ENCODE measurements at places on chromosomes 16 and 17. TPM values are rescaled to one million over a fixed set of nuclear protein-coding genes. Genes with fewer than 3 reads are reported as not detected.
A peak's percentile ranks its signal among the peaks of the same experiment; 100 is the strongest.

Gene CDK12
- 41.1 TPM for total RNA-seq

Gene TBC1D3
- not detected for total RNA-seq

Gene ADAM11
- total RNA-seq: 57.6 TPM

Gene CLDN6
- total RNA-seq: not detected

Gene SLC13A5
- total RNA-seq: not detected

Gene EFCAB13
- total RNA-seq: 27.0 TPM

Gene TSPAN10
- total RNA-seq: not detected

Gene ACSM2B
- 1.8 TPM for total RNA-seq

Gene HBA2
- total RNA-seq: 18.5 TPM

Gene KRTAP1-1
- total RNA-seq: not detected

Gene SMIM5
- 0.58 TPM for total RNA-seq

Gene SGSM2
- 48.5 TPM for total RNA-seq

DNA sequence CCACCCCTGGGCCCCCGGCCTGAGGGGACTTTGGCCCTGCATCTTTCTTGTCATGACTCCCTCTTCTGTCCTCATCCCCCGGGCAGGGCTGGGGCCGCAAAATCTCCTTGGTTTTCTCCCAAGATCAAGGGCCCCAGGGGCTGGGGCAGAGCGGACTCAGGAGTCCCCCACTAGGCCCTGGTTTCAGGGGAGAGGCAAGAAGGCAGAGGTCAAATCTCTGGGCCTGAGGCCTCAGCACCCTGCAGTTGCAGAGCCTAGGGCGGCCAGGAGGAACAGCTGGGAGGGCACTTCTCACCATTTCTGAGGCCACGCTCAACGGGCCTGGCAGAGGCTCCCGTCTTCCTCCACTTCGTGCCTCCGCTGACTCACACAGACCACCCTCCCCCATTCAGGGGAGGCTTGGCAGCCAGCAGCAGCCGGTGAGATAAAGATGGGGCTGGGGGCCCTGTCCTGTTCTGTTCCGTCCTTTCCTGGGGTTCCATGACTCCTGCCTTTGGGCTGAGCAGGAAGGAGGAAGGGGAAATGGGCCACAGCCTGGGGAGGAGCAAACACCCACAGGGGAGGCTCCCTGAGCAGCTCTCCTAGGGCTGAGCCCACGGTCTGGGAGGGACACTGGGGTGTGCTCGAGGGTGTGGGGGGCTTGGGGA lies 12.4 kb downstream of the ZSCAN10 start:
- peak; percentile 37 for DNase-seq

GRCh38 chr16:59849716-59850115 lies 1115.6 kb upstream of the GOT2 start:
- no peak for DNase-seq

- DNase-seq: no peak
Measured at GRCh38 chr17:57313097-57313835, 56.9 kb downstream of the MSI2 start.

DNA sequence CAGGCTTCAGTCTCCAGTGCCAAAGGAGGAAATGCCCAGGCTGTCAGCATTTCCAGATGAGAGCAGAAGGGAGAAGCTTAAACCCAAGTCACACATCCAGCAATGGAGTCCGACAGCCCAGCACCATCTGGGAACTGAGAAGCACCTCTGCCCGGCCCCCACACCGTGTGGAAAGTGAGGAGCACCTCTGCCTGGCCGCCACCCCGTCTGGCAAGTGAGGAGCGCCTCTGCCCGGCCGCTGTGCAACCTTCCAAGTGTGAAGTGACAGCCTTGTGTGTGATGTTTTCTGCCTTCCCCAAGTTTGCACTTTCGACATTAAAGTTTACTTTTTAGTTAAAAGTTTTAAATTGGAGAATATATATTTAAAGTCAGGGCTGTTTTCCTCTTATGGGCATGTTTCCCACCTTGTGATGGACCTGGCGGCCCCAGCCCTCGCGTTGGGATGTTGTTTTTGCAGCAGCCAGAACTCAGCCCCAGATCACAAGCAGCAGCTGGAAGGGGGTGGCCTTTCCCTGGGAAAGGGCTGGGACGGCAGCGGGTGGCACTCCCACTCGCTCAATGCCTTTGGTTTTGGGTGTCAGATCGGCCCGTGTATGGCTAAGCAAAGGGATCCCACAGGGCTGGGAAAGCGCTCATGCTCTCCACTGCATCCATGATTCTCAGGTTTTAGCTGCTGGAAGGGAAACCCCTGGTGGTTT lies 7.2 kb downstream of the CCDC137 start:
- DNase-seq: no peak

DNA sequence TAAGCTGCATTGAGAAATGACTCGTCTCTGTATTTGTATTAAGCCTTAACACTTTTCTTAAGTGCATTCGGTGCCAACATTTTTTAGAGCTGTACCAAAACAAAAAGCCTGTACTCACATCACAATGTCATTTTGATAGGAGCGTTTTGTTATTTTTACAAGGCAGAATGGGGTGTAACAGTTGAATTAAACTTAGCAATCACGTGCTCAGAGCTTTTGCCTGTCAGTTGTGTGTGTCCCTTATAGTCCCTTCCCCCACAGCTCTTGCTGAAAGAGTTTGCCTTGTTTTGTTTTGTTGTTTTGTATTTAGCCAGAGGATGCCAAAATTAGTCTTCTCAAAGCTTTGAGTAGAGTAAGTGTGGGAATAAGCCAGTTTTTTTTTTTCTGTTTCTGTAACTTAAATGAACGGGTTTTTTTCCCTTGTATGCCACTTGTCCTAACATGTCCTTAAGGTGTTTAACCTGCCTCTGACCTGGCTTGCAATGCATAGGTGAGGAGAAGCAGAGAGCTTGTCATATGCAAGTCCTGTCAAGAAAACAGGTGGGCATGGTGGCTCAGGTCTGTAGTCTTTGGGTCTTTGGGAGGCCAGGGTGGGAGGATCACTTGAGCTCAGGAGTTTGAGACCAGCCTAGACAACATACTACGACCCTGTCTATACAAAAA lies 4.6 kb upstream of the MAPK8IP3 start:
- DNase-seq: no peak

GRCh38 chr17:67353929-67354574 lies 12.3 kb downstream of the PSMD12 start:
- DNase-seq: no peak

DNA sequence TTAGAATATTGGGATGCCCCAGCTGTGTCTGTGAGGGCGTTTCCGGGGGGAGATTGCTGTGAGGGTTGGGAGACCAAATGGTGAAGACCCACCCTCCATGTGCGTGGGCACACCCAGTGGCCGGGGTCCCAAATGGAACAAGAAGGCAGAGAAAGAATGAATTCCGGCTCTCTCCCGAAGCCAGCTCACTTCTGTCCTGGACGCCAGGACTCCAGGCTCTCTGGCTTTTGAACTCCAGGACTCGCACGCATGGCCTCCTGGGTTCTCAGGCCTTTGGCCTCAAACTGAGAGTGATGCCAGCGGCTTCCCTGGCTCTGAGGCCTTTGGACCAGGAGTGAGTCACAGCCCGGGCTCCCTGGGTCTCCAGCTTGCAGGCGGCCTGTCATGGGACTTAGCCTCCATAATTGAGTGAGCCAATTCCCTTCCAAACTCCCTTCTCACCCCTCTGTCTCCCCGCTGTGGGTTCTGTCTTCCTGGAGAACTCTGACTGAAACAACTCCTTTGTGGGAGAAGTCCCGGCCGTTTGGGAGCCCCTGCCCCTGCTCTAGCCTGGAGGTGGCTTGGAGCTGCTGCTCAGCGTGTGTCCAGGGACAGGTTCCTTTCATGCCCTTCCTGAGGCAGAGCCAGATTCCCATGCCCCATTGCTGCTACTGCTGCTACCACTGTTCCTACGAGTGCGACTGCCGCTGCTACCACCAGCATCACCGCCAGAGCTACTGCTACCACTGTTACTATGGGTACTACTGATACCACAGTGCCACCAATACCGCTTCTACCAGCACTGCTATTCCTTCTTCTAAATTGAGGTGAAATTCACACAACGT lies 49.8 kb upstream of the CBX4 start:
- no peak for DNase-seq

- peak; percentile 93 for DNase-seq
Measured at GRCh38 chr17:10646392-10646990, 10.6 kb downstream of the MYH3 start.

GRCh38 chr17:63954402-63955063 lies 18.2 kb downstream of the SCN4A start:
- DNase-seq: no peak

DNA sequence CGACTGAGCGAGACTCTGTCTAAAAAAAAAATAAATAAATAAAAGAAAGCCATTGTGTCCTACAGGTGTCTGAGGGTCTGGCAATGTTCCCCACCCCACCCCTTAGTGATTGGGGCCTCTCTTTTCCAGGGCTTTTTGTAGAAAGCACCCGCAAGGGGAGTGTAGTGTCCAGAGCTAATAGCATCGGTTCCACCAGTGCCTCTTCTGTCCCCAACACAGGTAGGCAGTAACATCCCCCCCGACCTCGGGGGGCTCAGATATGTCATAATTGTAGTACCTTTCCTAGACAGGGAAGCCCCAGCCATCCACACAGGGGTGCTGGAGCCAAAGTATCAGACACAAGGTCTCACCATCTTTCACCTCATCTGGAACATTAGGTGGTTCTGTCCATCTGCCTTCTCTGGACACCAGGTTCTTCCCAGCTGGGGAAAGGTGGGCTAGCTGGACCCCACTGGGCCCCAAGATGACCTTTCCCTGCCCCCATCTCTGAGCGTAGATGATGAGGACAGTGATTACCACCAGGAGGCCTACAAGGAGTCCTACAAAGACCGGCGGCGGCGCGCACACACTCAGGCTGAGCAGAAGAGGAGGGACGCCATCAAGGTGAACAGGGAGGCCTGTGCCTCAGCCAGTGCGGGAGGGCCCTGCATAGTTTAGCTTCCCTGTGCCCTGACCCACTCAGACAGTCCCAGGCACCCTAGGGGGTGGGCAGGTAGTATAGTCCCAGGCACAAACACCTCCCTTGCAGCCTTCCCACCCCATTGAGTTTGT lies 1.6 kb downstream of the MLX start:
- no peak for DNase-seq

- peak; percentile 67 for DNase-seq
Measured at GRCh38 chr17:77449908-77450741, 309.4 kb downstream of the SEC14L1 start.

DNA sequence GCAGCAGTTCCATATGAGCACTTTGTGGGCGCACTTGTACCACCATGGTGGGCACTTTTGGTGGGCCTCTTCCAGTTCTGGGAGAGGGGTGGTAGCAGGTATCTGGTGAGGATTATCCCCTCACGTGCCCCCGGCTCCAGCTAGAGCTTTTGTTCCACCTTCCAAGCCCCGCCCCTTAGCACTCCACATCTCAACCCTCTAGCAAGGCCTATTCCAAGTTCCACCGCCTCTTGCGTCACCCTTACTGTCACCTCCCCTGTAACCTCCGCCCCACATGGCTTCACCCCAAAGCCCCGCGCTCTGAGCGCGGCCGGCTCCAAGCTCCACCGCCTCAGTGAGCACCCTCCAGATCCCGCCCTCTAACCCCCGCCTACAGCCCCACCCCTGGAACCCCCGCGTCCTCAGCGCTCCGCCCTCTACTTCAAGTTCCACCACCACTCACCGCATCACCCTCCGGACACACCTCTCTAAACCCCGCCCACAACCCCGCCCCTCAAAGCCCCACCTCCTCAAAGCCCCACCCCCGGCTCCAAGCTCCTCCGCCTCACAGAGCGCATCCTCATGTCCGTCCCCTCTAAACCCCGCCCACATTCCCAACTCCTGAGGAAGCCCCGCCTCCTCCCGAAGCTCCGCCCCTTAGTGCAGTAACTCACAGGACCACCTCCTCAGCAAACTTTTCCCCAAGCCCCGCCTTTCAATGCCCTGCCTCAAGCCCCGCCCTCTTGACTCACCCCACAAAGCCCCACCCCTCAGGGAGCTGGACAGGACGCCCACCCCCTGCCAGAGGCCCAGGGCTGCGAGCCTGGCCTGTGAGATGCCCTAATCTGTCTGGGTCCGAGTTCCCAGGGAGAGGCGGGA lies 11.1 kb downstream of the SCN4A start:
- peak; percentile 44 for DNase-seq

DNA sequence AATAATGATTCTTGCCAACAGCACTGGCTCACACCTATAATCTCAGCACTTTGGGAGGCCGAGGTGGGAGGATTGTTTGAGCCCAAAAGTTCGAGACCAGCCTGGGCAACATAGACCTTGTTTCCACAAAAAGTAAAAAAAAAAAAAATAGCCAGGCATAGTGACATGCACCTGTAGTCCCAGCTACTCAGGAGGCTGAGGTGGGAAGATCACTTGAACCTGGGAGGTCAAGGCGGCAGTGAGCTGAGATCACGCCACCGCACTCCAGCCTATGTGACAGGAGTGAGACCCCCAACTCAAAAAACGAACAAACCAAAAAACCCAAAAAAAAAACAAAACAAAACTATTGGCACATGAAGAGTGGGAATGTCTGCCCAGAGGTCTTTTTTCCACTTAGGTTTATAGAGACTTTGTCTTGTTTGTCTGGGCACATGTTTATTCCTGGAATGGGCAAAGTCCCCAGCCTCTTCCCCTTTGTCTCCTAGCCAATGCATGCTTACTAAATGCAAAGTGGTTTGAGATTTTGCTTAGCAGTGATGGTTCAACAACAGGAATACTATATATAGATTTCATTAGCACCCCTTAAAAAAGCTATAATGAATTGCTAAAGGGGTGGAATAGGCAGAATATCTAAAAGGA lies 25.9 kb downstream of the NMT1 start:
- DNase-seq: no peak

- no peak for DNase-seq
Measured at GRCh38 chr17:65230040-65230439, 92.9 kb downstream of the RGS9 start.

DNA sequence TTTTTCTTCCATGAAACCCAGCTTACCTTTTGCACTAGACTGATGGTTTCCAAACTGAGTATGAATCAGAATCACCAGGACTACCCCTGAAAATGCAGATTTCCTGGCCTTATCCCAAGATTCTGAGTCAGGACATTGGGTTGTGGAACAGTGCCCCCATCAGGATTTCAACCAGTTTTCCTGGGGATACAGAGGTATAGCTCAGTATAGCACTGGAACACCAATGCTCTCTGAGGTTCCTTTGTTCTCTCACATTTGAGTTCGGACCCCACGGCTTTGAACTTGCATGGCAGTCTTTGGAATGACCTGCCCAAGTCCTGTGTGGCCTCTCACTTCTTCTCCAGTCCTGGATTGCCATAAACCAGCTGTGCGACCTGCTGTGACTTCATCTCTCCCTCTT lies 12.8 kb upstream of the CCL8 start:
- DNase-seq: no peak

- no peak for DNase-seq
Measured at GRCh38 chr16:2295056-2295798, 27.3 kb upstream of the RNPS1 start.

GRCh38 chr16:13997933-13998332 lies 73.2 kb upstream of the MRTFB start:
- DNase-seq: peak; percentile 51
